GM12878 (cell line): ENCODE measurements at places on chromosomes 3 and 15. TPM values are rescaled to one million over a fixed set of nuclear protein-coding genes. Genes with fewer than 3 reads are reported as not detected.
A peak's percentile ranks its signal among the peaks of the same experiment; 100 is the strongest.

Gene CHL1
- 1.9 and 2.2 TPM in 2 replicates for total RNA-seq

Gene ARNT2
- 0.21 TPM in 1 of 2 replicates, not detected in the other for total RNA-seq

Gene ANKDD1A
- total RNA-seq = 4.4 and 4.5 TPM in 2 replicates

Gene GRK7
- total RNA-seq = not detected in 2 replicates

Gene CCDC71
- total RNA-seq = 30.3 and 31.8 TPM in 2 replicates

Gene OTOL1
- not detected in 2 replicates for total RNA-seq

DNA sequence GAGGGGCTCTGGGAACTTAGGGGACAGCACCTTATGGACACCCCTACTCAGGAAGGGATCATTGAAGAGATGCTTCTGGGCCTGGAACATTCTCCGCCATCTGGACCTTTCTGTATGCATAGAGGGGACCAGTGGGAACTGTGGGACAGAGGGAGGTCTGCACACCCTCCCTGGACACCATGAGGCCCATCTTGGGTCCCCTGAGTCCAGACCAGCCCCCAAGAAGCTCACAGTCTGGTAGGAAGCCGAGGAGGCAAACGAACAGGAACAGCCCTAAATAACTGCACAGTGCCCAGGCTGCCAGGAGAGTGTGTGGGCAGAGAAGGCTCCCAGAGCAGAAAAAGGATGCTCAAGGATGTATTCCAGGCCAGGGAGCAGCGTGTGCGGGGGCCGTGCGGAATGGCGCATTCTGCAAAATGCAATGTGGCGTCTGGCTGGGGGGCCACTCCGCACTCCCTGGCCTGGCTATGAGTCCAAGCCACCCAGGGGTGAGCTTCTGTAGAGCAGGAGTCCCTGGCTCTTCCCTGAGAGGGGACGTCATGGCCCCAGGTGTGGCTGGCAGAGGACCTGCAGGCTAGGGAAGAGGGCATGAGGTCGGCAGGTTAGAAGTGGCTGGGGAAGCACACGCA, 24.5 kb upstream of the KLF13 start:
- DNase-seq = no peak

GRCh38 chr15:64884679-64885078, 27.0 kb upstream of the ANKDD1A start:
- no peak for DNase-seq

GRCh38 chr15:70382762-70383458, 285.2 kb upstream of the TLE3 start:
- no peak for DNase-seq

DNA sequence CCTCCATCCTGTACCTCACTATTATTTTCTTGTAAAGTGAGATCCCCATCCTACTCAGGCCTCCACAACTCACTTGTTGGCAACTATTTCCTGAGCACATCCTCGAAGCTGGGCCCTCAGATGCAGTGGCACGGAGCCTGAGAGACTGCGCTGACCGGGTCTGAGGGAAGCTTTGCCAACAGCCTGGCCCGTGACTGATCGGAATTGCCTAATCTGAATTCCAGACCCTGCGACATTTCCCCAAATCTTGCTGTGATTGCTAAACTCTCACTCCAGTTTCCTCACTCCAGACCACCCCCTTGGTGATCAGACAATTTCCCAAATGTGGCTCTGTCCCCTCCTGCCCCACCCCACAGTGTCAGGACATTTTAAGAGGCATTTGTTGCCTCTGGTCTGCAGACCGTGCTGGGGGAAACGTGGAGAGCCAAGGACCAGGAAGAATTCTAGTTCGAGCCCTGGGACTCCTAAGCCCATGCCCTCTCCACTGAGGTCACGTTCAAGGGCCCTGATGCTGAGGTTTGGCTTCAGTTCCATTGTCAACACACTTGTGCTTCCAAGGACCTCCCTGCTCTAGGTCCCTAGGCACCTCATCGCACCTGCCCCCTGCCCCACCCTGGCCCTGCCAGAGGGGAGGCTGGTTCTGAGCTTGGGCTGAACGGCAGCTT, 22.8 kb downstream of the KLHL25 start:
- DNase-seq = no peak

GRCh38 chr3:183895296-183895695, 10.6 kb upstream of the PARL start:
- no peak for DNase-seq

DNA sequence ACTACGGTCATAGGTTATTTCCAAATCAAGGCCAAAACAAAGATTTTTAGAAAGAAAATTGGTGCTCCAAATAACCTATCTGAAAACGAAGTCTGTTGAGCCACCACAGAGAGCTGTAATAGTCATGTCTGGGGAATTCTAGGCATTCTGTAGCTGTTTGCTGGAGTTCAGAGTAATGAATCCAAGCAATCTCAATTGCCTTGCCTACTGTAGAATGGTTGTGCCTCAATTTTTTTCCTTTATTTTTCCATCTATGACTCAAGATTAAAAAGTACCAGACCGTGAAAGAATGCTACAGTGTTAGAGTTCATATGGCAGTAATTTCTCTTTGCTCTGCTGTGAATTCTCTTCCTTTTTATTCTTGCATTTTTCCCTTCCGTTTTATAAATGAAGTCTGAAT, 1007.2 kb upstream of the ALCAM start:
- no peak for DNase-seq

- no peak for DNase-seq
Observed at GRCh38 chr3:101807888-101808287, 28.9 kb downstream of the NXPE3 start.

- no peak for DNase-seq
Observed at GRCh38 chr15:94804613-94805012, 573.3 kb downstream of the MCTP2 start.

GRCh38 chr3:58690490-58690889, 23.9 kb upstream of the FAM3D start:
- no peak for DNase-seq

DNA sequence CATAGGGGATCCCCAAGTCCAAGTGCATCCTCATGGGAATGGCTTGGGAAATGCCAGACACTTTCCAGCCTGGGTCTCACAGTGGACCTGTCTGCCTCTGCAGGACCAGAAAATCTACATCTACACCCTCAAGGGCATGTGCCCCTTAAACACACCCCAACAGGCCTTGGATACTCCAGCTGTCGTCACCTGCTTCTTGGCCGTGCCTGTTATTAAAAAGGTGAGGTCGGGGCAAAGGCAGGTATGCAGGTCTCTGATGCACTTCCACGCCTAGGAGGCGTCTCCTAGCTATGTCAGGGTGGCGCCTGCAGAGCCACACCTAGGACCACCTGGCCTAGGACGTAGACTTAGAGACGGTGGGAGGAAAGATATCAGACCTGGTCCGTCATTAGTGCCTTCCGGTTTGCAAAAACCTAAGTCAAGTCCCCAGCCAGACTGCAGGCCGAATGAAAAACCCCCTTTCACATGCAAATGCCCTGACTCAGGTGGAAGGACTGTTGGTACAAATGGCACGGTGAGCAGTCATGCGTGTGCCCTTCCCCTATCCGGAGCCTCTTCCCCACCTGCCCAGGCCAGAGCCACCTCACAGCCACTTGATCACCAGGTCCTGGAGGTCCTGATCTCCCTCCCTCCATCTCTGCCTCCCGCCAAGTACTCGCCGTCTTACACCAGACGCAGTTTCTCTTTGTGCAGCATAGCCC, 143.5 kb downstream of the LRRK1 start:
- DNase-seq = peak; percentile 51
